ENCODE measurements at places on chromosomes 7 and 10.

DNA sequence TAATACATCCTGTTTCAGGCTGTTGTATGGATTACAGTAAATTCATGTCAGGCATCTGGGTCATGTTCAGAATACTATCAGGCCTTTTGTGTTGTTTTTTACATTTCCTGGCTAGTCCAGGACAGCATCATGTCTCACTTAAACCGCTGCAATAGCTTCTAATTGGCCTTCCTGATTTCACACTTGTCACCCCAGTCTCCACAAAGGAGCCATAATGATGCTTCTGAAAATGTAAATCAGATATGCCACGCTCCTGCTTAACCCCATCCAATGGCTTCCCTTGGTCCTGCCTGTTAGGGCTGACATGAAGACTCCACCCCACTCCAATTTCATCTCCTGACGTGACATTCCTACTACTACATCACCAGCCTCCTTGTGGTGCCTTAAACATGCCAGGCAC, 220.0 kb downstream of the CACNA2D1 start:
- no peak for DNase-seq

DNA sequence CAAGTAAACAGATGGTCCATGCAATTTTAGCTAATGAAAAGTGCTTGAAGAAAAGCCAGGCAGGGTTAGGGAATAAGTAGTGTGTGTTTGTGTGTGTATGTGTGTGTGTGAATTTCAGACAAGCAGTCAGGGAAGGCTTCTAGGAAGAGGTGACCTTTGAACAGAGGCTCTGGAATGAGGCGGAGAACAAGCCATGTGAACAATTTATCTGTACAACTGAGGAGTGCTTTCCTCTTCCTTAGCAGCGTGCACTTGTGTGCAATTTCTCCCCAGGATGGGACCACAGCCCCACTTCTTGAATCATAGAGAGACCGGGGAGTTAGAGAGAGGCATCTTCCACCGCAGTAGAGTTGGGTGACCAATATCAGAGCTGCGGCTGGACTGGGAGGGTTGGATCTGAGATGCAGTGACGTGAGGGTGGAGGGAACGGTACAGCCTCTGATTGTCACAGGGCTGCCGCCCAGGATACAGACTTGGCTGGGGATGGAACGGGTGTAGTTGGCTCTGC, 69.2 kb upstream of the FAM171A1 start:
- DNase-seq: no peak

GRCh38 chr7:135942614-135943013, 34.5 kb downstream of the MTPN start:
- DNase-seq: no peak

DNA sequence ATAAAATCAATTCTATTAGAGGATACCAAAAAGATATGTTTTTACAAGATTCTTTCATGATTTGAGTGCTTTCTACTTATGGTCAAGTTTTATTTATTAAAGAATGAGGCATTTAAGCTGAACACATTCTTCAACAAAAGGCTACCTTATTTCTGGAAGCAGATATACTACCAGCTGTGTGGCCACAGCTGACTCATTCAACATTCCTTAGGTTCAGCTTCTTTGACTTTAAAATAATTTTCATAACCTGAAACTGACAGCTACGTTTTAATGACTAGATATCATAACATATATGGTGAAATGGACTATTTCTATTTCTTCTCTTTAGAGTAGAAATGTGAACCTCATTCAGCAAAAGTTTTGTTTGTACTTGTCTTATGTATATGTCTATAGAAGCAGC, 414.2 kb upstream of the SEMA3C start:
- no peak for DNase-seq

DNA sequence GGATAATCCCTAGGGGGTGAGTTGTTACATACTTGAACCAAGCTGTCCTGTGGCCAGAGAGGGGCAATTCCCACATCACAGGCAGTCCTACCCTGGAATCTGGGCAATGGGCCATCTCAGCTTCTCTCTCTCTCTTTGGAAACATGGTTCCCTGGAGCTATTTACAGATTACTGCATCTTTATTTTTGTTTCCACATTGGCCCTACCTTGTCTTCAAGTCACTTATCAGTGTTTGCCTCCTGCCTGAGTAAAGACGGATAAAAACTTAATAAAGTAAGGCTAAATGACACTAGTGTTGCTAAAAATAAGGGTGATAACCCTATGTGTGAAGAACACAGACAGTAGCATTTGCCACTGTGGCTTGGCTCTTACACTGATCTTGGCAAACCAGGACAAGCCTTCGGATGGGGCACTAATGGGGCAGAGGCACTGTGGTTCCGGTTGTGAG, 228.2 kb downstream of the GFRA1 start:
- no peak for DNase-seq

GRCh38 chr7:112207765-112208164, 1.3 kb downstream of the ZNF277 start:
- no peak for DNase-seq

GRCh38 chr10:121658611-121659010, 60.4 kb upstream of the FGFR2 start:
- no peak for DNase-seq

- no peak for DNase-seq
Observed at GRCh38 chr10:103423748-103424147, 27.3 kb downstream of the PDCD11 start.

DNA sequence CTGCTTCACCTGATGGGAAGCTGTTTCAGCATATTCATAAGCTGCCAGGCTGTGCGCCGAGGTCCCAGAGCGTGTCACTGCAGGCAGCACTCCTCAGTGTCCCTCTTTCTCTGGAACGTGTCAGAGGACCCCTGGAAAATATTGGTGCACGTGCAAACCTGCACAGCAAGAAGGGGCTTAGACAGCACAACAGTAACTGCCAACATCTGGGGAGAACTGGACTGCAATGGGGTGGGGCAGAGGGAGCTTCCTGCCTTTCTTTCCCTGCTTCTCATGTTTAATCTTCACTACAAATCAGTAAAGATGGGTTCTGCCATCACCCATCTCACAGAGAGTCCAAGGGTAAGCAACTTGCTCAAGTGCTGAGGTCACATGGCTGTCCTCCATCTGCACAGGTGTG, 86.5 kb upstream of the GPR26 start:
- no peak for DNase-seq
